NCI-H187 (cell line): ENCODE measurements at places on chromosomes 4 and X.

- DNase-seq, result no peak
These were observed 23.7 kb upstream of the TENM3 start for GRCh38 chr4:182219411-182220056.

DNA sequence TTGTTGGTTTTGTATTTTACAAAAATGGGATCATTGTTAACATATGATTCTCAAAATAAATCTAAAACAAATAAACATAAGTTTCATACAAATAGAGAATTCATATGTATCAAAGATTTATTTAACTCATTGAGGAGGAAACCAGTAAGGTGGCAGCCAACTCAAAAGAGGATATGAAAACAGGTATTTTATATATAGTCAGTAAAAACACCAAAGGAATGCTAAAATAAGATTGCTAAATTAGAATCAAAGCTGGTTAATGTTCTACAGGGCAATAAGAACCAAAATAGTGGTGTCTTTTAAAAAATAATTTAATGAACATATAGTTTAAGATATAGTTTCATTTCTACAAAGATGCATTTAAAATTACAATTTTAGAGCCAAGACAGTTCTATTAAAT is 23.1 kb downstream of the XKRX start:
- DNase-seq, result no peak

- no peak for DNase-seq
These were observed 873.4 kb upstream of the LCORL start for GRCh38 chr4:18894928-18895327.

GRCh38 chrX:123454712-123455431 is 270.8 kb downstream of the GRIA3 start:
- DNase-seq, result no peak

DNA sequence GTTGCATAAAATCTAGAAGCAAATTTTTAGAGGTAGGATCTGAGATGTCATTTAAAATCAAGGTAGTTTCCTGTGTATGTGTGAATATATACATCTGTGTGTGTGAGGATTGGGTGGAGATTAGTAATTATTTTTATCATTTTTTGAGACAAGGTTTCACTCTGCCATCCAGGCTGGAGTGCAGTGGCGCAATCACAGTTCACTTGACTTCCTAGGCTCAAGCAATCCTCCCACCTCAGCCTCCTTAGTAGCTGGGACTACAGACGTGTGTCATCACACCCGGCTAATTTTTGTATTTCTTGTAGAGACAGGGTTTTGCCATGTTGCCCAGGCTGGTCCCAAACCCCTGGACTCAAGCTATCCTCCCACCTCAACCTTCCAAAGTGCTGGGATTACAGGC is 188.3 kb downstream of the RAPGEF2 start:
- DNase-seq, result no peak

DNA sequence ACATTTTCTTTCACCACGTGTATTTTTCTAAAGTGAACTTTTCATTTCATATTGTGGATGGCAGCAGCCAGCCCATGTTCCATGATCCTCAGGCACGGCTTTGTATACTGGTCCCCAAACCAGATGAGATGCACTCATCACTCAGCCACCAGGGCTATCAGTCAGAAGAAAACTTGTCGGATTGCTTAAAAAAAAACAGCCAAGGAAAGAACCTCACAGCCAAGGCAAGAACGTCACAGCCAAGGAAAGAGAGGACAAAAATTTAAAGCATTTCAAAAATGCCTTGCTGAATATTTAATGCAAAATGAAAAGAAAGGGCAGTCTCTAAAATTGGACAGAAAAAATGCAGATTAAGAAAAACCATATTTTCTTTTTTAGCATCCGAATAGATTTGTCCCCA is 333.3 kb downstream of the PDGFC start:
- no peak for DNase-seq

GRCh38 chr4:117084866-117085701 is at the start of gene TRAM1L1:
Gene TRAM1L1, minus strand, starts transcription at chr4:117085576. Its CDS starts 183 bp downstream, at chr4:117085393.
- DNase-seq, result no peak

GRCh38 chr4:185138161-185138560 is 4.9 kb upstream of the SLC25A4 start:
- DNase-seq, result no peak

DNA sequence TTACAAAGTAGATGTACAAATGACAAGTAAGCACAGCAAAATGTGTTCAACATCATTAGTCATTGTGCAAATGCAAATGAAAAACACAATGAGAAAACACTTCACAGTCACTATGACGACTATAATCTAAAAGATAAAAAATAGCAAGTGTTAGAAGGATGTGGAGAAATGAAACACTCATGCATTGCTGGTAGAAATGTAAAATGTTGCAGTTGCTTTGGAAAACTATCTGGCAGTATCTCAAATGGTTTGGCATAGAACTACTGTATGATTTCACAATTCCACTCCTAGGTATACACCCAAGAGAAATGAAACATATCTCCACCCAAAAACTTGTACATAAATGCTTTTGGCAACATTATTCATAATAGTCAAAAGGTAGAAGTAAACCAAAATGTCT is 459.7 kb upstream of the TRAM1L1 start:
- no peak for DNase-seq

DNA sequence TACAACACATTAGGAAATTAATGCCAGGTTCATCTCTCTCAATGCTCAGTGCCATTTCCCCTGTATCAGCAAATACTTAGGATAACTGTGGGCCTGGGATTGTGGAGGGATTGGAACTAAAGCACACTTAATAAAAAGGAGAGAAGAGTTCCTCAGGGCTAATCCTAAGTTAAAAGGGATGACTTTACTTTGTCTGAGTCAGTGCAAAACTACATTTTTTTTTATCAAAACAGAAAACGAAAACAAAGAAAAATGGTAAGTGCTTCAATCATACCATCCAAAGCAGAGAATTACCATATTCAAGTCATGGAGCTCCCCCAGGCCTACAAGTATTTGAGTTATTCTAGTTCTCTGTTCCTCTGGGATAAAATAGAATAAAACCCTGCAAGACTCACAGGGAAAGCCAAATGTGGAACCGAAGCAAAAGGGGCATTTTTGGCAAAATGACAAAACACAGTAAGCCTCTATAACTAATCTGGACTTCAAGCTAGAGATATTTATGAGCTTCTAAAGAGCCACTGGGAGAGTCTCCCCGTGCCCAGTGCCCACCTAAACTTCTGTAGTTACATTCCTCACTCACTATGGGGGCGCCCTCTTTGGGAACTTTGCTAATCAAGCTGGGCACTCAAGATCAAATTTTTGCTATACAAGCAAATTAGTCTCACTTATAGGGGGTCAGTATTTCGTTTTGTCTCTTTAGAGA is 53.4 kb downstream of the PALLD start:
- DNase-seq, result no peak

DNA sequence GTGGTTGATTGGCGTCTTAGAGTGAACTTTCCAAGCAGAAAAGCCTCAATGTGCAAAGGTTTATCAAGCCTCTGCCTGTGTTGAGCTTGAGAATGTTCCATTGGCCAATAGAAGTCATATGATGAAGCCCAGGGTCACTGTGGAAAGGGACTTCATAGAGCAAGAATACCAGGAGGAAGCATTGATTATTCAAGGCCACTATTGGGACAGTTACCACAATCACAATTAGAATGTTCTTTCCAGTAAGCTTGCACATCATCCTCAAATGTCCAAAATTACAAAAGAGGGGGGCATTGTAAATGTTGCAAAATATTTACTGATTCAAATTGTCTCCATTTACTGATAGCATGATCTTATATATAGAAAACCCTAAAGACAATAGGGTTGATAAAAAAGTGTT is 32.9 kb upstream of the NDP start:
- DNase-seq, result no peak

DNA sequence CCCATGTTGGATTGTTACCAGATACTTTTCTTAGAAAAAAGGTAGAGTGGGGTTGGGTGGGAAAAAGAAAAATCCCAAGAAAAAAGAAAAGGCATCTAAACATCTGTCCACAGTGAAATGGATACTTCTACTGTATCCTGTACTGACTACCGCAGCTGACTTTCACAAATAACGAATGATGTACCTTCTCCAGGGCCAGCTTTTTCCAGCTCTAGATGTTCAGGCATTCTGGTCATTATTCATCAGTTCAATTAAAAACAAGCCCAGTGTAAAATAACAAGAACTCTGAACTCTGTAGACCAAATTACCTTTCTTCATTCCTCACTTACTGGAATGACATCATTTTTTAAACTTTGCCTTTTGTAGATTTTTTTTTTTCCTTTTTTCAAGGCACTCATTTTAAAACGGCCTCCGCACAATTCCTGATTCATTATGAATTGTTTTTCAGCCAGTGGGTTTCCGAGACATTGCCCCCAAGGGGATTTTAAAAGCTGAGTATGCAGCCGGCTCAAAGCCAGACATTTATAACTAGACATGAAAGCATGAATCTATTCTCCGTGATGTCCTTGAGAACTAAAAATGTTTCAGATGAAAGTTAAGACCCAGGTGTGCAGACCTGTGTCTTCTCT is 113.5 kb downstream of the PRKX start:
- no peak for DNase-seq

GRCh38 chr4:7335344-7336066 is 99.2 kb downstream of the PSAPL1 start:
- peak; percentile 56 for DNase-seq

DNA sequence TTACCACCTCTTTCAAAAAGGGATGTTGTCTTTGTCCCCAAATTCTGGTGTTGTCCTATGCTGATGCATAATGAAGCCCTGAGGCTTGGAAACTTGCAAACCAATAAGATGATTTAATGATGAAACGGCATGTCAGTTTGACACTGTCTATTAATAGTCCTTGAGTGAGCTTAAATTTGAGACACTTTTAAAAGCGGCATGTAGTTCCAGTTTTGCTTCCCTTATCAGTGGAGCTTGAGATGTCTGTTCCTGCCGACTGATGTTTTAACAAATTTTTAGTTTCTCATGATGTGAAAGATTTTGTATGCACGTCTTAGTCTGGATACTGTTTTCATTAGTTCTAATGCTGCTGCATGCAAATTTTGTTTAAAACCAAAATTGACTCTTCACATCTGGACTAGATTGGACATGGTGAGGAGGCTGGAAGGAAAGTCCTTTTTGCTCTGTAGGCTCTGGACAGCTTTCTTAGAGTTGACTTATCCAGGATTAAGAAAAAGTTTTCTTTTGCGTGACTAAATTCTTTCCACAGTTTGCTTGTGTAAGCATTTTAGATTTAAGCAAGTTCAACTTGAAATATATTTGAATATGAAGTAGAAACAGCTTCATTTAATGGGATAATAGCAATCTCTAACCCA is 11.7 kb downstream of the C1GALT1C1 start:
- no peak for DNase-seq

DNA sequence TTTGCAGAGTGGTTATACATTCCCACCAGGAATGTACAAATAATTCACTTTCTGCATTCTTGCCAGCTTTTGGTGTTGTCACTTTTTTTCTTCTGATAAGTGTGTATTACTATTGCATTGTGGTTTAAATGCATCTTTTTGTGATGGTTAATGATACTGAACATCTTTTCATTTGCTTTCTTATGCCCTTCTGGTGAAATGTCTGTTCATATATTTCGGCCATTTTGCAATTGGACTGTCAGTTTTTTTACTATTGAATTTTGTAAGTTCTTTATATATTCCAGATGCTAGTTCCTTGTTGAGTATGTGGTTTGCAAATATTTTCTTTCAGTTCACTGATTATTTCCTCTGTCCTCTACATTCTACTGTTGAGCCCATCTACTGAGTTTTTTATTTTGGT is 19.4 kb upstream of the BMP2K start:
- DNase-seq, result no peak

DNA sequence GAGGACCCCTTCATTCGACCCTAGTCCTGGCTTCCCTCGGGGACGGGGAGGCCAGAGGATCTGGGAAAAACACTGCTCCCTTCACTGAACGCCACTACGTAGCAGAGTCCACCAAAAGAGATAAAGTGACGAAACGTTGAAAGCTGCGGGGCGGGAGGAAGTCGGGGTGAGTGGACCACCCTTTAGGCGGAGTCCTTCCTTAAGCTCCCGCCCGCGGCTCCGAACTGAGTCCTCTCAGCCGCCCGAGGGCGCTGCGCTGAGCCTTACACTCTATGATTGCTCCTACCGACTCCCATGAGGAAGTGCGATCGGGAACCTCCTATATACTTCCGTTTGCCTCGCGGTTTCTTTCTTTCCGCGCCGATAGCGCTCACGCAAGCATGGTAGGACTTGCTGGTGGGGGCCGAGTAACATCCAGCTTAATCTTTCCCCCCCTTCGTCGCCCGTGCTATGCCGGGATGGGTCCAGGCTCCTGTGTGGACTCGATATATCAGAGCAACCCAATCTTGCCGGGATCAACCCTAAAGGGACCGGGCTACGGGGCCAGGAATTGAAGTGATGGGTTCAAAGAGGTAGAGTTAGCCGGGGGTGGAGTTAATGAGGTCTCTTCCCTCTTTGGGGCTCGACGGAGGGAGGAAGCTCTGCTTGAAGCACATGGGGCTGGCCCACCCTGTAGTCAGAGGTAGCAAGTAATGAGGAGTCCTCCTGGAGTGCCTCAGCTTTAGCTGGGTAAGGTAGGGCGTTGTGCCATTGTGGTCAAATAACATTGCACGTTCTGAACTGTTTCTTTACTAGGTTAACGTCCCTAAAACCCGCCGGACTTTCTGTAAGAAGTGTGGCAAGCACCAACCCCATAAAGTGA is at the start of gene RPL36A:
Gene RPL36A, plus strand, starts transcription at position 348 of the 862 bp plus-strand sequence. Its CDS starts 33 bp downstream, at position 381.
- peak; percentile 70 for DNase-seq

DNA sequence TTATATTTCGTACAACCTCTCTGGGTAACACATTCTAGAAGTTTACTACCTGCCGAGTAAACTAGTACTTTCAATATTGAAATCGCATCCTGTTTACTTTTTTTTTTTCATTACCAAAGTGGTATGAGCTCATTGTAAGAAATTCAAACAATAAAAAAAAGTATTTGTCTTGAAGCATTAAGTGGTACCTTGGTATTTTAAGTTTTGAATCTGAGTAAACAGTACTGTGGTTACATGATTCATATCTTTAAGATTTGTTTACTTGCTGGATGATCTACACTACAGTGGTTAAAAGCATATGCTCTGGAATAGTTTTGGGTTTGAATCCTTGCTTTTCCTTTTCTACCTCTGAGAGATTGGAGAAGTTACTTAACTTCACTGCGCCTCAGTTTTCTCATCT is 3.8 kb upstream of the MMGT1 start:
- DNase-seq, result no peak
